COLO829 (cell line): ENCODE measurements at places on chromosomes 6 and 20.

DNA sequence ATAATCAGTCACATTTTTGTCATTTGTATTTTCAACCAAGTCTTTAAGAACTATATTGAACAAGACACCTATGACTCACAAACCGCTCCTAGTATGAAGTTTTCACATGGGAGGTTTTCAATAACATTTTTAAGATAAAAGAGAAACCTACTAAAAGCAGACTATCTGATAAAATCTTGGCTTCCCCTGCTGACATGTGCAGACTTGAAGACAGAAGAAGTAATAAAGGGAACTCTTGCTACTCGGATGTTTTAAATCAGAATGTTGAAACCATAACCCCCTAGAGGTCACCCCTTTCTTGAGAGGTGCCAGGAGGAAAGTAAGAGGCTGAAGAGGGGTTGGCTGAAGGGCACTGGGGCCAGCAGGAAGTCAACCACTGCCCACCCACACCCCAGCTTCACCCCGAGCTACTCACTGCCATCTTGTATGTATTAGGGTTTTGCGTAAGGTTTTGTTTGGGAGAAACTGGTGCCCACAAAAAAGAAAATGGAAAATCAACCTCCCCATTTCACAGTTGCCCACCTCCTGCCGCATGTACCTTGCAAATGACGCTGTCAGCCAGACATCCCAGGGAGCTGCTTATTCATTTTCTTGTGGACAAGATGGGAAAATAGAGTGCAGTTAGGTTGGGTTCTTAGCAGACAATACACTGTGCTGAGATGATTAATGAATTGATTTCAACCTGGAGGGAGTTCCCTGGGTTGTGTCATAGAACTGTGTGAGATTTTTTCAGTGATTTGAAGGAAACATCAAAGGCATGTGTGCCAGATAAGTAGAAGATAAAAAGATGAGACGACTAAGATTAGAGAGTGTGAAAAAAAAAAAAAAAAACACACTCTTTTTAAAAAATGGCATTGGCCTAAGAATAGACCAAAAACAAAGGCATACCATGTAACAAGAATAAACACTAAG lies 83.2 kb upstream of the TAB2 start:
- DNase-seq, result no peak

DNA sequence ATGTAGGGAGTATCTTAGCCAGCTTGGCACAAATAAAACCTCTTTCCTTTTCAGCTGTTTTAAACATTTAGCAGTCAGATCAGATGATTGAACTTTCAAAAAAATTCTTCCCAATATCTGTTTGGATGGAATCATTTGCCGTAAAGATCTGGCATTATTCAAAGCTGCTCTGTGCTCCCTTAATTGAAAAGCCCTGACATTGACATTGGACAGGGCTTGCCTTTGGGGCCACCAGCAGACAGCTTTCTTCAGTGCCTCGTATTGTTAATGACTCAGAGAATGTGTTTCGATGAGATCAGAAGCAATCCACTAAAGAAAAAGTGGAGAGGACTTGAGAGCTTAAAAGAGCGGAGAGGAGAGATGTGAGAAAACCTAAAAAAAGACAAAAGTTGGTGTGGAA lies 343.5 kb downstream of the NRN1 start:
- no peak for DNase-seq

DNA sequence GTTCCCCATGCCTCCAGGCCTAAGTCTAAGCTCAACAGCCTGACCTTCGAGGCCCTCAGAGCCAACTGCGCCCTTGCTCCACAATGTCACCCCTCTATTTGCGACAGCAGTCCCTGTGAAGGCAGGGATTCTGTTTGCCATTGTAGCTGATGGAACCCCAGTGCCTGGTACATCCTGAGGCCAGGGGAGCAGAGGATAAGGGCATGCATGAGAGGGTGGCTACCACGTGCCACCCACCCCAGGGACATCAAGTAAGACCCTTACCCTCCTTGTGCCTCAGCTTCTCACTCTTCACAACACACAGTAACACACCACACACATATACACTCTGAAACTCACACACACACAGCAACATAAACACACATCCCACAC lies 20.0 kb upstream of the SIRPA start:
- DNase-seq, result no peak

DNA sequence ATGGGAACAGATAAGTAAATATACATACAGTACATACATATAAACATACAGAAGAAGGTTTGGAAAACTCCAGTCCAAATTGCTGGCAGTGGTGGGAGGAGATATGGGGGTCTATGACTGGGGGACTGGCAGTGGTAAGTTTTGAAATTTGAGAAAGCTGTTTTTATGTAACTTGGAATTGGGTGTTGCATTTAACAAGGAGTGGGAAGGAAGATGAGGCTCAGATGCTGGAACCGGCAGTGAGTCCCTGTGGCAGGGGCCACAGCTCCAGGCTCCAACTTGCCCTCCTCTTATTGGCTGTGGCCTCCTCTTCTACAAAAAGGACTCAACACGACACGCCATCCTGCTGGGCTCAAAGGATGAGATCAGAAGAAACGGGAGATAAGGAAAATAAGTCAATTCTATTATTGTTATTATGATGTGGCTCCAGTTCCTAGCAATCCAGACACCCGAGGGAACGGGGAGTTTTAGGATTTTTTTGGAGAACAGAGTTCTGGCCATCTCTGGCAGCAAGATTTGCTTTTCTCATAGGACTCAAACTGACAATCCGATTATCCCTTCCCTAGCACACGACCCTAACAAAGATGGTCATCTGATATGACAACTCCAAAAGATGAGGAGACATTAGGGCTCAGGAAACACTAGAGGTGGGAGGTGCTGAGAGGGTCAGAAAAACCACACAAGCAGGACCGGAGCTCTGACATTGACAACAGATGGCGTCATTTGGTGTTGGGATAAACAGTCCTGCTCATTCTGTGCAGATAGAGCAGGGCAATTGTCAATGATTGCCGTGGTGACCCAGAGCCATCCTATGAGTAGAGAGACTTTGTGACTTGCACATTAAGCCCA lies 6.0 kb upstream of the TGM2 start:
- DNase-seq, result no peak

DNA sequence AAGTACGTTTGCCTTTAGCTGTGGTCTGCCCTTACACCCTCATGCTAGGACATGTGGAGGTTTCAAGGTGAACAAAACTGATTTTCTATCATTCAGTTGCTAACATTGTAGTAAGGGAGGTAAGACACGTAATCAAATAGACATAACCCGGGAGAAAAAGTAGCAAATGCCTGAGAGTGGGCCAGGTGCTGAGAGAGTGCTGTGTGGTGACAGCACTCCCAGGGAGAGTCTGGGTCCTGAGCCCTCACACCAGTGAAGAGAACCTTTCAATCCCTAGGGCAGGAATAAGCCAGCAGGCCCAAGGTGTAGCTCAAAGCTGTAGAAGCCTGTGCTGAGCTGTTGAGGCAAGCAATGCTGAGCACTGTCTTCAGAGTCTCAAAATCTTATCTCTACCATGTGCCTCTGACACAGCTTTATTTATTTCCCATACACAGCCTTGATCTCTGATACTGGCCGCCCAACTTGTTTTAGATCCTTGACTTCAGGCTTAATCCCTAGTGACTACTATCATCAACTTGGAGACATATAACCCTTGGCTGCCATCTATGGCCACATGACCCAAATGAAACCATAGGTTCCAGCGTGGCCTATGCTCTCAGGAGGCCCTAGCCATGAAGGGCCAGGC lies 55.2 kb downstream of the TPD52L1 start:
- no peak for DNase-seq

- DNase-seq, result no peak
Observed at GRCh38 chr6:53162606-53163005, 14.0 kb upstream of the GCM1 start.

DNA sequence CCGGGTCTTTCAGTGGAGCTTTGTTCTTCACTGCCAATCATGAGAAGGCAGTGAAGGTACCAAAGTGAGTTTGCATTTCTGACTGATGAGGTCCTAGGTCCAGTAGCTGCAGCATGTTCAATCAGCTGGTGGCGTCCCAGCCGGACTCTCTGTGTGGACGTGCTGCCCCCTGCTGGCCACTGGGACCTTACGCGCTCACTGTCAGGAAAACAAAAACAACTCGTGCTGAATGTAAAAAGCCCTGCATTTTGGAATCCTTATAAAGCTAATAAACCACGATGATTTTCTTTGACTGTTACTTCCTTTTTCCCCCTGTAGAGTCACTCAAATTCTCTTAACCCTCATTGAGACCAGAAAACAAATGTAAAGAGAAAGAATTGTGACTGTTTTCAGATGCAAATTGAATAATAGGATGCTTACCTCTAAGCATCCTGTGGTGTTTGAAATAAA lies 4.9 kb upstream of the CD24 start:
- DNase-seq, result peak; percentile 51

DNA sequence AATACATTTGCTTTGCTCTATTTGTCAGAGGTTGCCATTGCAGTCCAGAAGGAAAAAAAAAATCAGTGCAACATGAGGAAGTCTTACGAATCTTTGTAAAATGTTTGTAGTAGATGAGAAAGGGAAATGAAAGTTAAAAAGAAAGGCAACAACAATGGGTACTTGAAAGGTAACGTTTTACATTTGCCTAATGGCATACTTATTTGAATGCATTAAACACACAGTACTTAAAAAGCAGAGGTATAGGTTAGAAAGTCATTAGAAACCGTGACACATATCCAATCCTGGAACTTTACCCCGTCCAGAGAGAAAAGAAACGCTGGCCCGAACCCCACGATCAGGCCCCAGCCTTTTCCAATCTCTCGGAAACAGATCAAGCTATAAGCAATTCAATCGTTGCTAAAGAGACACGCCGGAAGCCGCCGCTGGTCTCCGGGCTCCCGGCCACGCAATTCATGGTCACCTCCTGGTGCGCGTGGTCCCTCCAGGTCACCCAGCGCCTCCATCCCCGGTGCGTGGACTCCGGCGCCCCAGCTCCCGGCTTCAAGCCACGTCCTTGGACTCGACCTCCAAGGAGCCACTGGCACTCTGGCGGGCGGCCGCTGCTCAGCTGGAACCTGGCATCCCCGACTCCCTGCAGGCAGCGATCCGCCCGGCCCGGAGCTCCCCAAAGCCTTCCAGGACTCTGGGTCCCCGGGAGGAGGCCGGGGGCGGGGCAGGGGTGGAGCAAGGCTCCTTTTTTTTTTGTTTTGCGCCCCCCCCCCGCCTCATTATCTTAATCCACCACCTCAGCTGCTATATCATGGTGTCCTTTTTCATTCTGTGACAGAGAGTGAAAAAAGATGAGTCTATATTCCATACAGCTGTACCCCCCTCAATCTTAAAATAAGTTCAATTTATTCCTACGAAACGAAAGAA lies at the start of gene SLC18B1:
Gene SLC18B1 (minus strand): TSS at position 687 of the 918 bp plus-strand sequence. CDS start 181 bp downstream, at position 506.
- DNase-seq, result no peak

GRCh38 chr6:162178266-162178665 lies 549.3 kb downstream of the PRKN start:
- no peak for DNase-seq

- DNase-seq, result no peak
Observed at GRCh38 chr6:162363757-162364156, 363.8 kb downstream of the PRKN start.

- DNase-seq, result no peak
Observed at GRCh38 chr20:38620441-38620840, 18.8 kb downstream of the ARHGAP40 start.

- no peak for DNase-seq
Observed at GRCh38 chr6:16097382-16098171, 31.3 kb upstream of the MYLIP start.

GRCh38 chr6:63272397-63272796 lies 47.4 kb downstream of the LGSN start:
- DNase-seq, result peak; percentile 45

- no peak for DNase-seq
Observed at GRCh38 chr6:169162249-169162648, 91.4 kb downstream of the THBS2 start.

DNA sequence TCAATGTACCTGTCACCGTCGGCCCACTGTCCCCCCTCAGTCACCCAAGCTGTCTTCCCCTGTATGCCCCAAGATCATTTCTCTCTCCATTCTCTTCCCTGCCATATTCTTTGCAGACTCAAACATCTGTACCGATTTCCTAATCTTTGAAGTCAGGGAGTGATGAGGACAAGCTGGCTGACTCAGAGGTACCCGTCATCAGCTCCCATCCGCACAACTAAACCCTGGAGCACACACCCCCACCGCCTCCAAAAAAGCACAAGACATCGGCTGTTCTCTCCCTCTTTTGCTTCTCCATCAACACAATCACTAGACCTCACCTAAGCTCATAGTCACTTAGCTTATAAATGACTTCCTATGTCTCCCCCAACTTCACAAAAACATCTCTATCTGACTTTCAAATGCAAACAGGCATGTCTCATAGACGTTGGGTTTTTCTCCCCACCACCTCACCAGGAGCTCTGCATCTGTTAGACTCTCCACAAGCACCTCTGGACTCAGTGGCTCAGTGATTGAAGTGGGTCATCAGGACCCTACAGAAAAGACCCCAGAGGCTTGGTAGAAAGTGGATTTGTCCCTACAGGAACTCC lies 11.5 kb upstream of the NFATC2 start:
- no peak for DNase-seq

GRCh38 chr6:44667668-44668390 lies 280.3 kb downstream of the CDC5L start:
- DNase-seq, result no peak
